Cortex of kidney (tissue), 1 donor: ENCODE measurements at places on chromosomes 12 and 14.

DNA sequence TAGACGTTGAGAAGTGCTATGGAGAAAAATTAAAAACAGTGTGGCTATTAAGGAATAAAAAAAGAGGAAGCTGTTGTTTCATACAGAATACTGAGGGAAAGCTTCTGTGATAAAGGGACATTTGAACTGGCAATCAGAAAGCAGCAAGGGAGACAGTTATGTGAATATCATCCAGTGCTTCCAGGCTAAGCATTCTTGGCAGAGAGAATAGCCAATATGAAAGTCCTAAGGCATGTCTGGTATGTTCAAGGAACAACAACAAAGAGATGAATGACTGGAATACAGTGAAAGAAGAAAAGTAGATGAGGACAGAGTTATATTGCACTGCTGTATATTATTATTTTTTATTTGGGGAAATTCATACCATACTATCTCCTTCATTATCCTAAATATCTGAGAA is 23.9 kb downstream of the SCAF11 start:
- DNase-seq = no peak

GRCh38 chr12:116071555-116072230 is 205.8 kb downstream of the MED13L start:
- DNase-seq = no peak

DNA sequence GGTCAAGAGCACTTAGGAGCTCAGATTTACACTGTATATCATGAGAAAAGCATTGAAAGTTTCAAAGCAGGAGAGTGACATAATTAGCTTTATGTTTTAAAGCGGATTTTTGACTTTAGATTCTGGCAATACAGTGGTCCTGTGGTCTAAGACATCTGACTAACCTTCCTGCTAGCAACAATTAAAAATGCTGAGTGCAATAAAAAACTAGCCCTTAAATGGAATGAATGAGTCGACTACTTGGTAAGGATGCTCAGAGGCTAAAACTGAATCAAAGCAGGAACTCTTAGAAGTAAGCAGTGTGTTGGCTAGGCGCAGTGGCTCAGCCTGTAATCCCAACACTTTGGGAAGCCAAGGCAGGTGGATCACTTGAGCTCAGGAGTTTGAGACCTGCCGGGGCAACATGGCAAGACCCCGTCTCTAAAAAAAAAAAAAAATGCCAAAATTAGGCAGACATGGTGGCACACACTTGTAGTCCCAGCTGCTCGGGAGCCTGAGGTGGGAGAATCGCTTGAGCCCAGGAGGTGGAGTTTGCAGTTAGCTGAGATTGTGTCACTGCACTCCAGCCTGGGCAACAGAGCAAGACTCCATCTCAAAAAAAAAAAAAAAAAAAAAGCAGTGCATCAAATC is 18.9 kb downstream of the BICD1 start:
- no peak for DNase-seq

GRCh38 chr14:68886109-68886434 is 93.0 kb downstream of the ACTN1 start:
- DNase-seq = no peak

- DNase-seq = no peak
Observed at GRCh38 chr12:76637807-76638206, 78.2 kb upstream of the OSBPL8 start.

- DNase-seq = no peak
Observed at GRCh38 chr12:91984556-91984955, 161.1 kb downstream of the BTG1 start.

DNA sequence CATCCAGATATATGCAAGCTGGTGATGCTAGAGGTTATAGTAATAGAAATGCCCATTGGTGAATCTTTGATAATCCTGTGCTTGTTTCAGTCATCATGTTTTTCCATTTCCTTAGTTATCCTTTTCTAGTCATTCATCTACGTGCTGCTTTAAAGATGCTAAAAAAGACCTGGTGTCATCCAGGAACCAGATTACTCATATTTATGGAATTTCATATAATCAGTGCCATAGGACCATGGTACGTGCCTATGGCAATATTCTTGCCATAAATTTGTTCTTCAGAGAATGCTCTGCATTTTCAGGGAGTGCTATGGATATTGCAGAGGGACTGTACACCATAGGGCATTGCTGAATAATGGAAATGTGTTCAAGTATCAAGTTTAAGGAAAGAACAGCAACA is 267.3 kb downstream of the AKAP6 start:
- no peak for DNase-seq

DNA sequence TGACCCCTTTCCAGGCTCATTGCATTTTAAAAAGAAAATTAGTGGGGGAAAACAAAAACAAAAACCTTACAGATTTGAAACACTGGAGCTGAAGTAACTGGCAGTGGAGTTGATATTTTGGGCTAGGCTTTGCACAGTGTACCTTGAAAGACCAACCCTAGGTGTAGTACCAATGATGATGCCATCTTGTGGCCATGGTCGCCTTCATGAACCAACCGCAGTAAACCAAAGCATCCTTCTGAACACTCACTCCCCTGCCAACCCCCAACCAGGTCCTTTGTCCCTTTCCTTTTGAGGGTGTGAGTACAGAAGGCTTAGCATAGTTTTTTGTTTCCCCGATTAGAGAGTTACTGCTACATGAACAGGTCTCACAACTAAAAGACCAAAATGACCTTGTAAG is 5.9 kb downstream of the TOMM20L start:
- DNase-seq = no peak

- DNase-seq = no peak
Observed at GRCh38 chr14:20657216-20658211, 16.0 kb upstream of the OR6S1 start.

DNA sequence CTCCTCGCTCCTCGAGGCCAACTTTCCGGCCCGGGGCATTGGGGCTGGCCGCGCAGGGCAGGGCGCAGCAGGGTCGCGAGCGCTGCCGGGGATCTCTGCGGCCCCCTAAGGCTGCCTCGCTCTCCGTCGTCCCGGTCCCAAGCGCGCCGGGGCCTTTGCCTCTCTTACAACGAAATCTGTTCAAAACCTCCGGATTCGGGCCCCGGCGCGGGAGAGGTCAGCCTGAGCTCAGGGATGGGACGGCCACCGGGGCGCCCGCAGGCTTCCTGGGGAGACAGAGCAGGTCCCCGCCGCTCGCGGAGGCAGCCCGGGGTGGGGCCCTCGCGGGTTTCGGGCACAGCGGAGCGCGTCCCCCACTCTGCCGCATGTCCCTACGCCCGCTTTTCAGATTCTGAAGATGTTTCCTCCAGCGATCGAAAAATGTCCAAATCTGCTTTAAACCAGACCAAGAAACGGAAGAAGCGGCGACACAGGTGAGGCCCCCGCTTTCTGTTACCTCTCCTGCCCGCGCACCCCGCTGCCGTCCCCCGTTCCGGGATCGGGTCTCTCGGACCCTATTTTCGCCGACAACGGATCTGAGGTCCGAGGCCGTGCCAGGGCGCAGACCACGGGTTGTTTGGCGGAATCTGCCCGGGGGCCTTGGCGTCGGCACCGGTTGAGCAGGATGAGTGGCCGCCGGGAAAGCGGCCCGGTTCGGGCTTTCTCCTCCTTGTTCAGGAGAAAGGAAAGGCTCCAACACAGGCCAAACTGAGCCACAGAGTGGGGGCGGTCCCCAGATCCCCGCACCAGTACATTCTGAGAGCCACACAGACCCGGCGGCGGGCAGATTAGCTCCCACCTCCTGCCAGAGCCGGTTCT is 1.8 kb downstream of the VSX2 start:
- no peak for DNase-seq

GRCh38 chr14:54918427-54918826 is 15.8 kb upstream of the GCH1 start:
- DNase-seq = no peak
